ENCODE measurements at places on chromosomes 2 and 18.
A peak's percentile ranks its signal among the peaks of the same experiment; 100 is the strongest.

GRCh38 chr2:241256168-241256545 lies 59.3 kb downstream of the HDLBP start:
- DNase-seq = no peak

- DNase-seq = no peak
Measured at GRCh38 chr18:26971409-26971808, 105.9 kb upstream of the AQP4 start.

DNA sequence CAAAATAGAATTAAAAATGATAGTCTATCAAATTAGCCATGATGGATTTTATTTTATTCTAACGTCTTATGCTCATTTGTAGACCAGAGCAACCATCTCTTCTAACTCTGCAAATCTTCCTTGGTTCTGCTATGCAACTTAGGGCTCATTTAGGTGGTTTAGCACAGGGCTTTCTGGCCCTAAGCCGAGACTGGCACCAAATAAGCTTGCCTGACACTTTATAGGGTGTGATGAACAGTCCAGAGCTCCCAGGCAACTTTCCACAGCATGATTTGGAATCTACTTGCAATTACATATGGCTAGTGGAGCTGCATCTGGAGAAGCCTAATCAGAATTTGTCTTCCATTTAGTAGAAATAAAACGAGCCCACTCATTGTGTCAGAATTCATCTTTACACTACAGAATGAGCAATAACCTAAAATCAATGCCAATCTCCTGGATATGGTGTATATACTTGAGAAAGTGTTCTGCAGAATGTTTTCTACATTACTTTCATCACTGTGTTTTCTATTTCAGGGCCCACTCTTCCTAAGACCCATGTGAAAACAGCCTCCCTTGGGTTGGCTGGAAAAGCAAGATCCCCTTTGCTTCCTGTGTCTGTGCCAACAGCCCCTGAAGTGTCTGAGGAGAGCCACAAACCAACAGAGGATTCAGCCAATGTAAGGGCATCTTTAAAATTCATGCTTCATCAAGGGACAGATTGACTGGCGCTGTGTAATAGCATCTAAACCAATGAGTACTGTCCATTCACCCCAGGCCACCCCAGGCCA lies 698.2 kb downstream of the MBD2 start:
- no peak for DNase-seq

GRCh38 chr2:228614741-228615140 lies 433.3 kb upstream of the SPHKAP start:
- no peak for DNase-seq

DNA sequence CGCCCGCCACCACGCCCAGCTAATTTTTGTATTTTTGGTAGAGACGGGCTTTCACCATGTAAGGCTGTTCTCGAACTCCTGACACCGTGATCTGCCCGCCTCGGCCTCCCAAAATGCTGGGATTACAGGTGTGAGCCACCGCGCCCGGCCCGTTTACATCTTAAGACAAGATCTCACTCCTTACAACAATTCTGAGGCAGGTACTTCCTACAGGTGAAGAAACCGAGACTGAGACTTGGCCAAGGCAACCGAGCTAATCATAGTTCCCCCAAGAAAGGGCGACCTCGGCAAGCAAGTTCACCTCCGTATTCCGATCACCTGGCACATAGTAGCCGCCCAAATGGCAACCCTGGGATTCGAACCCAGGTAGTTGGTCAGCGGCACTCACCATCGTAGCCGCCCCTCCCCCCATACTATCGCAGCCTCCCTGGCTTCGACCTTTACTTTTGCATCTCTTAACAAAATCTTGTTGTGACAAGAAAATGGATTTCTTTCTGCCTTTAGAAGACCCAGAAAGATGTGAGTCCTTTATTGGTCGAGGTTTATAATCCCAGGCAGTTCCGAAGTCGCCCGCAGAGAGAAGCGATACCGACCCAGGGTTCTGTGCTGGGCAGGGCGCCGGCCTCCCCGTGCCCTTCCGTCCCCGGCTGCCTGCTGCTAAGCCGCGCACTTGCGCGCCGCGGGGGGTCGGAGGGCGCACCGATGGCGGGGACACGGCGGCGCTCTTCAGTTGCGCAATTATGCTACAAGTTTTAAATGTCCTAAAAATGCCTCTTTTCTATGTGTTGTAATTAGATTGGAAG lies 1.1 kb upstream of the FZD5 start:
- DNase-seq = no peak

GRCh38 chr2:195442458-195443175 lies 214.4 kb upstream of the SLC39A10 start:
- no peak for DNase-seq

- no peak for DNase-seq
Measured at GRCh38 chr2:199488772-199489400, 31.1 kb upstream of the SATB2 start.

DNA sequence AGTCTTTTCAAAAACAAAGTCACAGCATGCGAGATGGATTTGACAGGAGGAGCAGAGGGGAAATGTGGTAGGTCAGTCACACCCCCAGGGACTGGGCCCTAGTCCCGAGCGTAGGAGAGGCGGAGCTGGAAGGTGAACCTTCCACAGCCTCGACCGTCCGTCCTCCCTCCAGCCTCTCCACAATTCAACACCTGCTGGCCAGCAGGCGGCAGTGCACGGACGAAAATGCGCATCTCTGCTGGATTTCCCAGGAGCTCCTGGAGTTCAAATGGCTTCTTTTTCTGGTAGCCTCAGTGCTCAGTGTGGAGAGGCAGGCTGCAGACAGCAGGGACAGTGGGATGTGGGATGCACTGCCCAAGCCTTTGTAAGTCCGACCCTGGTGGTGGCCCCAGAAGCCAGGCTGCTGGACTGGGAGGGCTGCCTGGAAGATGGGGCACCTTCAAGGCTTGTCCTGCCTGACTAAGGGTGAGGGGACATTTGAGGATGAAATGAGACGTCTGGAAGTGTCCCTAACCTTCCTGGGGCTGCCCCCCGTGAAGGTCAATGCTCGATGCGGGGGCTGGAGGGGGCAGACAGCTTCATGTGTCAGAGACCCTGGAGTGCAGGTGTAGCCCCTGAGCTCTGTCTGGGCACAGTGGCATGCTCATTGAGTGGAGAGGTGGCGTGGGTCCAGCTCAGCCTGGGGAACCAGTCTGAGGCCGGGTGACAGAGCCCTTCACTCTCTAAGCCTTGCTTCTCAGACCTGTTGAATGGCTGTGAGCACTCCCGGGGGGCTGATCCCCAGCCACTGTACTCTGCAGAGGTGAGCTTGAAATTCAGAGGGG lies 189.5 kb downstream of the TFCP2L1 start:
- no peak for DNase-seq

GRCh38 chr2:12430407-12431133 lies 286.2 kb upstream of the TRIB2 start:
- no peak for DNase-seq

GRCh38 chr18:7511106-7511505 lies 56.0 kb upstream of the PTPRM start:
- DNase-seq = no peak

GRCh38 chr2:127566576-127566975 lies 31.1 kb downstream of the MYO7B start:
- no peak for DNase-seq

DNA sequence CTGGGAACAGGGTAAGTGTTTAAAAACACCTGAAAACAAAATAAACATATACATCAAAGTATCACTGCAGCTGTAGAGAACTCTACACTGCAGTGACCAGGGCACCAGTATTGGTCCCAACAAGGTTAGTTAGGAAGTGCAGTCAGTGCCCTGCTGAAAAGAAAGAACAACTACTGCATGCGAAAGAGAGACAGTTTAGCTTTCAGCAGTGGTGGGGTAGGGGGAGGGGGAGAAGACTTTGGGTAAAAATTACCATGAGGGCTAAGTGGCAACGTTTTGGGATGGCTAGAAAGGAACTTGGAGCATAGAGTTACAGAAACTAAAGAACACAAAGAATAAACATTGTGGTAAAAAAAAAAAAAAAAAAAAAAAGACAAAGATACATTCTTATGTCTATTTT lies 112.1 kb downstream of the UPP2 start:
- no peak for DNase-seq

GRCh38 chr2:57549642-57550102 lies 496.9 kb upstream of the VRK2 start:
- DNase-seq = no peak

GRCh38 chr18:6482198-6482977 lies 67.7 kb upstream of the L3MBTL4 start:
- no peak for DNase-seq

GRCh38 chr18:79847606-79848293 lies 50.0 kb downstream of the KCNG2 start:
- DNase-seq = no peak

GRCh38 chr2:8892111-8892510 lies 54.7 kb upstream of the KIDINS220 start:
- no peak for DNase-seq

GRCh38 chr2:218065239-218066006 lies 3.6 kb upstream of the RUFY4 start:
- DNase-seq = no peak

DNA sequence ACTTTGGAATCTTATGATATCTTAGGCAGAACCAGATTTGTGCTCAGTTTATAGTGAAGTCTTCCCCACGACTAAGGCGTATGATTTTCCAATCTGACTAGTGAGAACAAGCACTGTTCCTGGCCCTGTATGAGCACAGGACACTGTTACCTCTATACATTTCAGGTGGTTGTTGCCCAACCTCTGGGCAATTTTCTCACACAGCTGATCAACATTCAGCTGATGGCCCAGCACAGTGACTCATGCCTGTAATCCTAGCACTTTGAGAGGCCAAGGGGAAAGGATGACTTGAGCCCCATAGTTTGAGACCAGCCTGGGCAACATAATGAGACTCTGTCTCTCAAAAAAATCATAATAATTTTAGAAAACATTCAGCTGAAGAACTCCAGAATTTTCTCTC lies 119.5 kb downstream of the ASXL3 start:
- DNase-seq = no peak

GRCh38 chr18:67893916-67894315 lies 377.4 kb upstream of the DSEL start:
- no peak for DNase-seq

DNA sequence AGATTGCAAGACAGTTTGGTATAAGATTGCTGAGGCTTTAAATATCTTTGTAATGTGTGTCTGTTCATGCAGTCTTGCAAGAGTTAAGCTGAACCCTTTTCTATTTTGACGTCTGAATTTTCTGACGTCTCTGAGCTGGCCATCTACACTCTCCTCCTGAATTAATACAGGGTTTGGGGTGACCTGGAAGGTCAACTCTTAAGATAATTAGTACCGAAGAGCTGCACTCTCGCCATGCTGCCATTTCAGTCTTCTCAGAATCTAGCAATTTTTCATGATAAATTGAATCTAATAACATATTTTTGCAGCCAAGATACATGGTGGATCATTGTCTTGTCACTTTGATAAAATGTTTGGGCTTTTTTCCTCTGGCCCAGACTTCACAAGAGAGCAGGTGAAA lies 1245.2 kb upstream of the CELF4 start:
- no peak for DNase-seq

GRCh38 chr18:48991676-48992075 lies 40.9 kb upstream of the SMAD7 start:
- DNase-seq = no peak

DNA sequence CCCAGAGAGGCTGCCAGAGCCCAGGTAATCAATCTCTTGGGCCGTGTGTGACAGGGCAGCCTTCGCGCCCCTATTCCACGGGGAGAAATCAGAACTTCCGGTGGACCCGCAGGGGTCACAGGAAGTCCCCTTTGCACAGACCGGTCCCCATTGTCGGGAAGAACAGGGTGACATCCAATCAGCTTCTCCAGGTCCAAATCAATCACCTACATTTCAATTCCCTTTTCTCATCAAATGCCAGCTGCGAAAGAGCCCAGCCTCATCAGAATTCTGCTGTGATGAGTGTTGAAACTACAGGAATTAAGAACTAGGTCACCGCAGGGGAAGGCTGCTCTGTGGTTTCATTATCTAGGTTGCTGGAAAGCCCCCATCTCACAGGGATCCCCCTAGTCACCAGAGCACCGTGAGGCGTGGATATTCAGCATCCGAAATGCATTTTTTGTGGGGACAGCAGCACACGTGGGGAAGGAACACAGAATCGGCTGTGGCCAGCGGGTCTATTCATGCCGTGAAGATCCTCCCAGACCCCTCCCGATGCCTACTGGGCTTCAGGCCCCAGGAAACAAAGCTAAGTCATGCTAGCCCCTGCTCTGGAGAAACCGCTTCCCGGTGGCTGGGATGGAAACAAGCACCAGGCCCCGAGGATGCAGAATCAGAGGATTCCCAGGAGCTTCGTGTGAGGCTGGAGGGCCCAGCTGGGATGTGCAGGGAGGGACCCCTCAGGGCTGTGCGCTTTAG lies 193.7 kb upstream of the ID2 start:
- no peak for DNase-seq

- peak; percentile 20 for DNase-seq
Measured at GRCh38 chr2:55618025-55618274, 528 bp upstream of the PPP4R3B start.

- no peak for DNase-seq
Measured at GRCh38 chr2:158740621-158741020, 54.5 kb upstream of the DAPL1 start.

- no peak for DNase-seq
Measured at GRCh38 chr2:241978670-241979069, 109.1 kb downstream of the RTP5 start.

DNA sequence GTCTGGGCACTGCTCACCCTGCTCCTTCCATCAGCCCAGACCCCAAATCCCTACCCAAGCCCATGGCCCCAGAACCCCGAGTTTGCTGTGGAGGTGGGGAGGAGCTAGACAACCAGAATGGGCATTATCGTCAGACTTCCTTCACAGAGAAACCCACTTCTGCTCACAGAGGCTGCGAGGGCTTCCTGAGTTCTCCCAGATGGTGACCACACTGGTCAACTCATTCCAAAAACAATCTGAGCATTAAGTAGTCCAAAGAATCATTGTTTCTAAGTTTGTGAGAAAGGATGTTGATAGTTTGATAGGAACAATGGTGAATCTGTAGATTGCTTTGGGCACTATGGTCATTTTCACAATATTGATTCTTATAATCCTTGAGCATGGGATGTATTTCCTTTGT lies 60.2 kb downstream of the LRRC30 start:
- no peak for DNase-seq

GRCh38 chr2:234203135-234203984 lies 152.9 kb downstream of the SPP2 start:
- peak; percentile 34 for DNase-seq

GRCh38 chr2:80506563-80506962 lies 202.0 kb upstream of the LRRTM1 start:
- DNase-seq = no peak

- no peak for DNase-seq
Measured at GRCh38 chr2:221549143-221549542, 23.0 kb downstream of the EPHA4 start.

DNA sequence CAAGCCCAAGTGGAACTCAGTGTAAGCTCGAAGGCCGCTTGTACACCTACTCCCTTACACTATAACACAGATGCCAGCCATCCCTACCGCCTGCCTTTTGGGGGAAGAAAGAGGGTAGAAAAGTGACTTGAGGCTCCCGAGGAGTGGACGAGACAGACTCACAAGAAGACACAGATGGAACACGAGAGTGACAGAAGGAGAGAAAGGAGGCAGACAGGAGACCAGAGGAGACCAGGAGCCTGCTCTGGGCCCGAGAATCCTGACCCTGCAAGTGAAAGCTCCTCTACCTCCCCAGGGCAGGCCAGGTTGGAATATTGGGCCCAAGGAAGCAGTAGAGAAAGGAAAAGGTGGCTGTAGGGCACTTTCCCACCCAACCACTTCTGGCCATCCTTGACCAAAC lies 23.4 kb upstream of the TNS1 start:
- no peak for DNase-seq
